Esophagus mucosa (tissue), 1 donor: ENCODE measurements at places on chromosomes 2 and 18.

DNA sequence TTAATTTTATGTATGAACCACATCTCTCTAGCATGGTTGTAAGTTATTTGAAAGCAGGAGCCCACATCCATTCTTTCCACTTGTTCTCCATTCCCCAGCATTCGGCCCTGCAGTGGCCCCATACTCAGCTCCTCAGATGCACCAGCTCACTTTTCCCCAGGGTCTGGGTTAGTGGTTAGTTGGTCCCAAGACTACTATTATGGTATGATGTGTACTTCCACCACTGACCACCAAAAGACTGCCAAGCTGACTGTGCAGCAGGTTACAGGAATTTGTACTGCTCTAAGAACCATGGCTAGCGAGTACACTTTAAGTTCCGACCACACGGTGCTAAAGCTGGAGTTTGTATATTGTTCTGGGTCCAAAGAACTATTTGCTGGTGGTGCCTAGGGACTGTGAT lies 413.6 kb upstream of the TCF4 start:
- ATAC-seq, result no peak

DNA sequence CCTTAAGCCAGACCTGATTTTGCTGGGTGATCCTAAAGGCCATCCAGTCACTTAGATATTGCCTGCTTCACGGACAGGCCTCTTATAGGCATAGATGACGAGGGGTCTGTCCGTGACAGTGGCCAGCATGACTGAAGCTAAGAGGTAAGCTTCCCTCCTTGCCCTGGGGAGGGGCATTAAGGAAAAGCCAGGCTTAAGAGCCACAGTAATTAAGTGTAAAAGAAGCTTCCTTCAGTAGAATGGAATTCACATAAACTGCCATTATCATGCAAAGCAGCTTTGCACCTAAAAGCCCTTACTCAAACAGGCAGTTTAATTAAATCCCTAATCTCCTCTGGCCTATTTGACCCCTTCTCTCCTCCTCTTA lies 99.4 kb upstream of the PKDCC start:
- ATAC-seq, result no peak

GRCh38 chr2:55901322-55901721 lies 22.3 kb downstream of the EFEMP1 start:
- peak; percentile 75 for ATAC-seq

- ATAC-seq, result no peak
Measured at GRCh38 chr18:65329010-65329409, 421.8 kb upstream of the CDH7 start.

DNA sequence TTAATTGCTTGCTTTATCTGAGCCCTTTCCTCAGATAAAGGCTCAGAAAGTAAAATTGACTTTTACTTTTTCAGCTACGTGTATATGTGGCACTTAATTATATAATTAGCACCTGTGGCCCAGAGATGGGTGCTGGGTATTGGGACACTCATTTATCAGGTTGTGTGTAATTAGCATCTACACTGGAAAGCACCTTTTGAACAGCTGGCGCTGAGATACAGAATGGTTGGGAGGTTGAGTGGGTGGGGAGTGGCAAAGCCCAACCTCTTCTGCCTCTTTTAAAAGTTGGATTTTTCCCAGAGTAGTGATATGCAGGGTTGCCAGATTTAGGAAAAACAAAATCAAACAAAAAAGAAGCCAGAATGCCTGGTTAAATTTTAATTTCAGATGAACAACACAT lies 23.9 kb downstream of the SPTBN1 start:
- no peak for ATAC-seq
